ENCODE measurements at places on chromosomes 5 and 9. TPM values are rescaled to one million over a fixed set of nuclear protein-coding genes. Genes with fewer than 3 reads are reported as not detected.

- no peak for DNase-seq
These were observed 11.6 kb downstream of the POLK start for GRCh38 chr5:75523275-75523674.

GRCh38 chr9:112176524-112176923 lies 1.4 kb upstream of the SUSD1 start:
- DNase-seq = no peak

- no peak for DNase-seq
These were observed 198.1 kb downstream of the TSSK1B start for GRCh38 chr5:113236536-113237288.

MUSK gene
- 4.7 TPM for total RNA-seq

- DNase-seq = no peak
These were observed 34.4 kb downstream of the KCNT1 start for GRCh38 chr9:135736272-135736978.

All from lower leg skin (tissue), 4 donors.